ENCODE measurements at places on chromosomes 5 and 9. TPM values are rescaled to one million over a fixed set of nuclear protein-coding genes. Genes with fewer than 3 reads are reported as not detected.

- no peak for DNase-seq
These were observed 616.0 kb upstream of the EDIL3 start for GRCh38 chr5:85000671-85001070.

DNA sequence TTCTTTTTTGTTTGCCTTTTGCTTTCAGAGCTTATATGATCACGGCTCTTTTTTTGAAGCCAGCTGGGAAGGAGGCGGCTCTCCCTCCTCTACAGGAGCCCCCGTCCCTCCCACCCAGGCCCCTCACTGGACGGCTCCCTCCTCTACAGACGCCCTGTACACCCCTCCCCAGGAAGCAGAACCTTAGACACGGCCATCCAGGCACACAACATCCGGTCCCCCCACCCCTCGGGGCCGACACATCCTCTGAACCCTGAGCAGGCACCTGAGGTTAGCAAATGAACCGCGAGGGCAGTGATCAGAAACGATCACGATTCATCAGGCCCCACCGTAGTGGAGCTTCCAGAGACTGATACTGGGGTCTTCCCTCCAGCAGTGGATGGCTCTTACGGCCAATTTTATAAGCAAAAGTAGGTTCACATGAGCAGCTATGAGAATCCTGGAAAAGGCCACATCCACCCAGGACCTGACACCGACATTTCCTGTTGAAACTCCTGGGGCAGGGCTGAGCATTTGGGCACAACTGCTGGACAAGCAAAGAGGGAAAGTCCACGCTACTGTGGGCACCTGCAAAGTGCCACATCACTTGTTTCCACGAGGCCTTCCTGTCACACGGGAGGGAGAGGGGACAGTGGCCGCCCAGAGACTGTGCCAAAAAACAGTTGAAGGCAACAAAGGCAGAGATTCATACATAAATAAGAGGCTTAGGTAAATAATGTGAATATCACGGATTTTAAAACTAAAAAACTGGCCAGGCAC, 78.9 kb downstream of the SEMA4D start:
- DNase-seq: no peak

The PHF24 gene
- total RNA-seq: 0.48 TPM

DNA sequence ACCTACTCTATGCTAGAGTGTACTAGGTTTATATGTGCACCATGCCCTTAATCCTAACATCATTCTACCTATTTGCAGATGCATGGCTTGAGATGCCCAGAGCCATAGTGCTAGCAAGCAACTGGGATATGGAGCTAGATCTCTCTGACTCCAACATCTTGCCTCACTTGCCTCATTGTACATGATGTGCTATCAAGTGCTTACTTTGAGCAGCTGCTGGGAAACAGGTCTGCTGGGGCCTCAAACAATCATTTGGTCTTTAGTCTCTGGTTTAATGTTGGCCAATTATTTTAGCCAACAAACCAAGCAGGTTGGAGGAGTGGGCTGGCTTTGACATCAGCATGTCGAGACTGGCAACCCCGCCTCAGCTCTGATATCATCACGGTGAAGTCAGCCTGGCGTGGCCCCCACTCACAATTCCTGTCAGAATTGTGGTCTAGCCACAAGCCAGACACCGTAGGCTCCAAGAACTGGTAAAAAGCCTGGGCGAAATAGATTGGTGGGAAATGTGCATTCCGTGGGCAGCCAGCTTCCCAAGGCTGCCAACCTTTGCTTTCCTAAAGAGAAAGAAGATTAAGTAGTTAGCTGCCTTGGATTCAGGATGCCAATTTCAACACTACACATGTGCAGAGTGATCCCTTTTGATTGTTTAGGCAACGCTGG, 21.1 kb upstream of the GAS1 start:
- DNase-seq: no peak

GRCh38 chr5:120150770-120151169, 313.3 kb upstream of the PRR16 start:
- DNase-seq: no peak

- DNase-seq: no peak
These were observed 28.7 kb downstream of the COL27A1 start for GRCh38 chr9:114184071-114184470.

The DAB2IP gene
- 75.0 TPM for total RNA-seq

The SAXO1 gene
- 0.54 TPM for total RNA-seq

DNA sequence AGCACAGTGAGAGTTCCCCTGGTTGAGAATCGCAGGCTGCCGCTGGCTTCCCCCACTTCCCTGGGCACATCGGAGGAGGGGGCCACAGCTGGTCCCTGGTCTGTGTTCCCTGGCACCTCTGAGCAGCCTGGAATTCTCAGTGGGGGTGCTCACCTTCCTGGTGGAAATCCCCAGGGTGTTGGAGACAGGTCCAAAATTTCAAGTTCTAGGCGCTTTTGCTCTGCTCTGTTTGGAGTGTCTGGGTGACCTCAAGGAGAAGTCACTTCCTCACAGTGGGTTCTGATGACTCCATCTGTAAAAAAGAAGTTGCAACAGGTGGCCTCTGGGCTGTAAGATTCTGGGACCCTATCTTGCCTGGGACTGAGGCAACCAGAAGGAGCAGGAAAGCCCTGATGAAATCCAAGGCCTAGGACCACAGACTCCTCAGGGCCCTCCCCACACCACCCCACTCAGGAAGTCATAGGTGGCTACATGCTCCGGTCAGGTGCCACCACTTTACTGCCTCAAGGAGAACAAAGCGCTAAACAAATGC, at the start of gene TRAF1:
TRAF1 (minus strand) TSS at position 400 of the 532 bp plus-strand sequence. CDS start 721 bp downstream, outside the sequence.
- no peak for DNase-seq

The APBA1 gene
- 4.6 TPM for total RNA-seq

DNA sequence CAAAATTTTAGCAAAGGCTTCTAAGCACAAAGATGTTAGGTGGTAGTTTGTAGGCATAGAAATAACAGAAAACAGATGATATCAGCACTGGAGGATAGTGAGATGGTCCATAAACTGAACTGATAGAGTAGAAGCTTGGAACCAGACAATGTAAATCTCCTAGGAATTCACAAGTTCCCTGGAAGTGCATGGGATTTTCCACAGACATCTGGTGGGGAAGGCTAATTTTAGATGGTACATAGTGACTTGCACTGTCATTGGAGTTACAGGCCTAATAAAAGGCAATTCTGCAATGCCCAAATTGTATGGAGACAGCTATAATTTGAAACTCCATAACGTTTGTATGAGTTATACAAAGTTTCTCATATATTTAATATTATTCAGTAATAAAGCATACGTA, 653.0 kb upstream of the MEF2C start:
- no peak for DNase-seq

The SLC46A2 gene
- 15.6 TPM for total RNA-seq

GRCh38 chr5:91018712-91019371, 364.3 kb downstream of the ARRDC3 start:
- DNase-seq: no peak

DNA sequence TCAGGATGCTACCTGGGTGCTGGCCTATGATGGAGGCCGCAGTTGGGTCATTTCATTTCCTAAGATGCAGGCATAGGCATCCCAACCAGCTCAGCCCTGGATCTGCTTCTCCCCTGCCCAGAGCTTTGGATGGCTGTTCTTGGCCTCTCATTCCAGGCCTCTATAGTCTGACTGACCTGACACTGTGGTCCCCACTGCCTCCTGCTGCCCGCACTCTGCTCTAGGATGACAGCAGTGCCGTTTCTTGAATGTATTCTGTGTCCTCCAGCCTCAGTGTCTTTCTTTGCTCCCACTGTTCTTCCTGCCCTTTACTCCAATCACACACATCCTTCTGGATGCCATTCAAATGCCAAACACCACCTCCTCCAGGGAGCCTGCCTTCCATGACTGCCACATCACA, 235.7 kb downstream of the HSPA4 start:
- peak; percentile 29 for DNase-seq

GRCh38 chr9:75707191-75707590, 183.3 kb upstream of the PCSK5 start:
- DNase-seq: no peak

DNA sequence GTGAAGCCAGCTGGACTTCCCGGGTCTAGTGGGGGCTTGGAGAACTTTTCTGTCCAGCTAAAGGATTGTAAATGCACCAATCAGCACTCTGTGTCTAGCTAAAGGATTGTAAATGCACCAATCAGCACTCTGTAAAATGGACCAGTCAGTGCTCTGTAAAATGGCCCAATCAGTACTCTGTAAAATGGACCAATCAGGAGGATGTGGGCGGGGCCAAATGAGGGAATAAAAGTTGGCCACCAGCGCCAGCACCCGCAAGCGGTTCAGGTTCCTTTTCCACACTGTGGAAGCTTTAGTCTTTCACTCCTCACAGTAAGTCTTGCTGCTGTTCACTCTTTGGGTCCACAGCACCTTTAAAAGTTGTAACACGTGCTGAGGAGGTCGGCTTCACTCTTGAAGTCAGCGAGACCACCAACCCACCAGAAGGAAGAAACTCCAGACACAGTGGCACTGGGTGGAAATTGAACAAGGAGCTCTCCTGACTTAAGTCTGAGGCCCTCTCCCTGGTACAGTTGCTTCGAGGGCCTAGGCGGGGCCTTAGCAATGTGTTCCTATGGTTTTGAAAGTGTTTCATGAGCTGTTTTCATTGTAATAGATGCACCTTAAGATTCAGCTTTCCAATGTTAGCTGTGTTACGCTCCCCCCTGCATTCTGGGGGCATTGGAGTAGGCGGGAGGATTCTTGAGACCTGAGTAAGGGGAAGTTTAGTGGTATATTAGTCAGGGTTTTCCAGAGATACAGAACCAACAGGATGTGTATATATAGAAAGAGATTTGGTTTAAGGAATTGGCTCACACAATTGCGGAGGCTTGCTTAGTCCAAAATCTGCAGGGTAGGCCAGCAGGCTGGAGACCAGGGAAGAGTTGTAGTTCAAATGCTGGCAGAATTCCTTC, 21.5 kb upstream of the MYO10 start:
- peak; percentile 14 for DNase-seq

The MSX2 gene
- 0.34 TPM for total RNA-seq

The CEP78 gene
- total RNA-seq: 15.3 TPM

GRCh38 chr9:110615498-110615897, 36.0 kb upstream of the SVEP1 start:
- DNase-seq: no peak

The PPP1R2B gene
- total RNA-seq: not detected

DNA sequence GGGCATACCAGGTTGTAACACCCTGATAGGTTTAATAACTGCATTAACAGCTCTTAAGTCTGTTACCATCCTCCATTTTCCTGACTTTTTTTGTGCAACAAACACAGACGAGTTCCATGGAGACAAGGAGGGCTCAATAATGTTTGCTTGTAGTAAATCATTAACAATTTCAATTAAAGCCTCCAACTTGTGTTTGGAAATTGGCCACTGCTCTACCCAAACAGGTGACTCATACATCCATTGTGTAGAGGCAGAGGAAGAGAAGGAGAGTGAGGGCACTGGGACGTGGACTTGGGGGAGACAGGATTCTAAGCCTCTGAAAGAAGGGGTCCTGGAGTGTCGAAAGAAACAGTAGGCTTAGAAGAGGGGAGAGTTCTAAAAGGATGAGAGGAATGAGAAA, 213.6 kb upstream of the KCNN2 start:
- DNase-seq: peak; percentile 15

DNA sequence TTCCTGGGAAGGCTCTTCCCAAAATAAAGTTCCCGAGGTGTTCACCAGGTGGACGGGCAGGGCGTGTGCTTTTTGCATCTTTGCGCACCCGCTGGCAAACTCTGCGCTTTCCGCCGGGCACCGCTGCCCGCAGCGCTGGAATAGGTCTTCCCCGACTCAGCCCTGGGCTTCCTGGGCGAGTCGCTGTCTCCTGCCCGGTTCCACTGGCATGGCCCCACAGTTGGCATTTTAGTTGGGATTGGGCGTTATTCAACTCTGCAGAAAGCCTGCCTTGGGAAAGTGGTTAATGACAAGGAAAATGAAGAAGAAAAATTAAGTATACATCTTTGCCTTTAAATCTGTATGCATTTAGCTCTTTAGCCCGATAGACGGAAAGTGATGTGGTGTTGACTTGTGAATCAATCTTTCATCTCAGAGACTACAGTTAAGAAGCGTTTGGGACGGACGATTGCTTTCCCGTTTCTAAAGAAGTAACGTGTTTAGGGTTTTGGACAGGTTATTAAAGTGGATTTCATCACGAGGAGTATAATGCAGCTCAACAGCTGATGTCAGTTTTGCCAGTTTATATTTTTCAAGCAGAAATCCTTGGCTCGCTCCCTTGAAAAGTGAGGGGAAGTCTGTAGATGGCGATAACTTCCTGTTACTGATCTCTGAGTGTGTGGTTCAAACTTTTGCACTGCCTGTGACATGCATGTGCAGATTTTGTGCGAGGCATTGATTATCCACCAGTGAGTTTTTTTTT, 946 bp downstream of the ADCY2 start:
- DNase-seq: peak; percentile 74

- peak; percentile 10 for DNase-seq
These were observed 306.6 kb downstream of the MLLT3 start for GRCh38 chr9:20315677-20316076.

GRCh38 chr5:88923623-88924329, 40.8 kb upstream of the MEF2C start:
- DNase-seq: no peak

GRCh38 chr9:125240649-125240999, 519 bp downstream of the HSPA5 start:
- no peak for DNase-seq

The GHR gene
- total RNA-seq: 23.8 TPM

GRCh38 chr9:69122549-69123141, 51.4 kb upstream of the TJP2 start:
- DNase-seq: peak; percentile 70

GRCh38 chr9:85510830-85511504, 230.8 kb downstream of the AGTPBP1 start:
- DNase-seq: peak; percentile 29

The C5orf58 gene
- total RNA-seq: not detected

GRCh38 chr5:7474821-7475403, 79.0 kb downstream of the ADCY2 start:
- no peak for DNase-seq

GRCh38 chr5:149001162-149001561, 61.7 kb downstream of the SH3TC2 start:
- DNase-seq: no peak

GRCh38 chr9:17990602-17991001, 411.7 kb downstream of the SH3GL2 start:
- no peak for DNase-seq

GRCh38 chr5:158679221-158679641, 420.5 kb downstream of the EBF1 start:
- DNase-seq: no peak

The LECT2 gene
- not detected for total RNA-seq

- DNase-seq: no peak
These were observed 42.8 kb upstream of the RLN1 start for GRCh38 chr9:5382479-5382878.

The DIMT1 gene
- 17.2 TPM for total RNA-seq

The PDE8B gene
- total RNA-seq: 2.3 TPM

- peak; percentile 5 for DNase-seq
These were observed 115.7 kb downstream of the WNK2 start for GRCh38 chr9:93299418-93300174.

GRCh38 chr5:160188141-160189015, 40.9 kb upstream of the FABP6 start:
- DNase-seq: peak; percentile 95

GRCh38 chr5:132238169-132238744, 10.6 kb upstream of the P4HA2 start:
- DNase-seq: peak; percentile 73

The BTNL8 gene
- 1.5 TPM for total RNA-seq

The ANKRD31 gene
- 0.25 TPM for total RNA-seq

Measured in lung (tissue), 17 donors.